ENCODE measurements at places on chromosomes 2 and 18. TPM values are rescaled to one million over a fixed set of nuclear protein-coding genes. Genes with fewer than 3 reads are reported as not detected.

DNA sequence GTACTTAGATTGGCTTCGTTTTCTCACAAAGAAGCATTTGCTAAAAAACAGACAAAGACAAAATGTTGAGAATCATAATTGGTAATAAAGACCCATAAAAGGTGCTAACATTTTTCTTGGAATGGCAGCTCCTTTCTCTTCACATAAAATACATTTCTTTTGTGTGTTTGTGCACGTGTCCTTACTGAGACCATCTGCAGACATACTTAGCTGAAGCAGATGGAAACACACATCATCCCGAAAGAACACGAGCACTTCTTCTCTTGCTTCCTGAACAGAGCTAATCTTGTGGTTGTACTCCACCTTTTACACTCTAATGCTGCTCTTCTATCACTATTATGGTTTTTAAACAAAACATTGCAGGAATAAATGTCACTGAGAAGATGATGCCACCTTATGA, 142.5 kb downstream of the SPHKAP start:
- no peak for DNase-seq

GRCh38 chr18:267688-268552, at the start of gene THOC1:
TSS of gene THOC1 (minus strand) at chr18:268047. CDS start at chr18:268019, 28 bp downstream.
- peak; percentile 96 for DNase-seq

The INHBB gene
- total RNA-seq: under 0.01 TPM

DNA sequence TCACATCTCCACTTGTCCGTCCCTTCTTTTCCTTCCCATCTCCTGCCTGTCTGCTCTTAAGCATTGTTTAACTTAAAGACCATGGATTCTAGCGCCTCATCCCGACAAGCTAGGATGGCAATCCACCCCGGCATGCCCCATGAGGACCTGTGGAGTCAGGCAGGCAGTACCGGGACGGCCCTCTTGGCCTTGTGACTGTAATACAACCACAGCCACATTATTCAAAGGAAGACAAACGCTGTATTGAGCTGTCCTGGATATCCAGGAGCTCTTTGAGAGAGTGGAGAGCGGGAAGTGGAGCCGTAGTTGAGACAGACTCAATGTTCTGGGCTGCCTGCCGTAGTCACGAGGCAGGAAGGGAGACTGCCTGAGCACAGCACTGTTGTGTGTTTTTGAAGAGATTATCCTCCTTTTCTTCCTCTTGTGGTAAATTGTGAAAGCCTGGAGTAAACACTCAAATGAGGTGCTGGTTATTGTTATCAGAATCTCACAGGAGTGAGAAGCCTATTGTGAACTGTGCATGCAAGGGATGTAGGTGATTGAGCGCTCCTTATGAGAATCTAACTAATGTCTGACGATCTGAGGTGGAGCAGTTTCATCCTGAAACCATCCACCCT, 929.8 kb upstream of the CNTNAP5 start:
- no peak for DNase-seq

DNA sequence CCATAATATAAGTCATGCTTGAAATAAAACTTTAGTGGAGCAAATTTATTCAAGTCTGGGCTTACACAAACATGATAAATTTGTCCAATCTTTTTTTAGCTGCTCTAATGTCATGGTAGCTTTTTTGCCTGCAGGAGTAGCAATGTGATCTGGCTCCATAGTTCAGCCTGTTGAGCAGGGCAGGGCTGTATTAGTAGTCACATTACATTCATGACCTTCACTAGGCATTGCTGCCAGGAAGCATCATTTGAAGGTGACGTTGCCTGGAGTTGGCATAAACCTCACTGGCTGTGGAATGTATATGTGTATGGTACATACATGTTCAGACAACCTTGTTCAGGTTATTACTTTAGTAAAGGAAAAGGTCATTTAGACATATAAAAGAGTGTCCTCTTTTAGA, 76.6 kb downstream of the CCDC85A start:
- DNase-seq: no peak

GRCh38 chr18:2847317-2848246, 776 bp downstream of the EMILIN2 start:
- peak; percentile 93 for DNase-seq

DNA sequence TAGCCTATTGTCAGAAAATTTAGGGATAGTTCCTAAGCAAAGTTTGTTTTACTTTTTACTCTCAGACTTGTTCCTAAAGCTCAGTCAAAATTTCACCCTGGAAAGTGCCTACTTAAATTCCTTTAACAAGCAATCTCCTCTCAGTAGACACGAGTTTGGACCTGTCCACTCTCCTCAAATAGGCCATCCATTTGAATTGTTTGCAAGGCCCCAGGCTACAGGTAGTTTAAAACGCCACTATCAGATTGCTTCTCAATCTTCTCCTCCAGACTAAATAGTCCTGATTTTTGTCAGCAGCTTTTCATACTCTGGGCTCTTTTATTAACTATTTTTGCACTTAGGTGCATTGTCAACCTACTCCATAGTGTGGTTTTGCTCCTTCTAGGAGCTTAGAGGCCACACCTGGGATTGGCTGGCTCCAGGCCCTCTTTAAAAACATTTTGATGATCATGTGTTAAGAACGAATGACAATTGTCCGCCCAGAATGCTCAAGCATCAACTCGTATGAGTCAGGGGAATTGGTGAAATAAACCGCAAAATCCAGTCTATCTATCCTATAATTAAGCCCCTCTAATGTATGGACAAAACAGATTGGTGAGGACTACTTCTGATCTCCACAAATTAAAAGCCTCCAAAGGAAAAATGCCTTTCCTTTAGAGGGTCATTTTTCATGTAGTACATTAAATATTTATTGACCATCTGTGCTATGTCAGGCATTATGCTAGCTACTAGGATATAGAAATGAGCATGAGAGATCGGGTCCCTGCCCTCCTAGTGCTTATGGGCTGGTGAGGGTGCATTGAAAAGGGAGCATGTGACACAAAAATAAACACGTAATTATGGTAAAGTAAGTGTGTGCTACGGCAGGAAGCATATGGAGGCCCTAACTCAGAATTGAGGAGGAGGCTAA, 333.8 kb upstream of the TNP1 start:
- DNase-seq: no peak

The SLC4A5 gene
- 2.7 TPM for total RNA-seq

The RHBDD1 gene
- 24.2 TPM for total RNA-seq

- no peak for DNase-seq
Observed at GRCh38 chr2:180609626-180610340, 370.6 kb upstream of the UBE2E3 start.

GRCh38 chr2:96471772-96472171, 33.4 kb downstream of the NEURL3 start:
- DNase-seq: no peak

- DNase-seq: no peak
Observed at GRCh38 chr18:23701017-23701416, 11.8 kb downstream of the LAMA3 start.

- no peak for DNase-seq
Observed at GRCh38 chr18:56221195-56222065, 417.0 kb downstream of the TXNL1 start.

The SCYGR4 gene
- not detected for total RNA-seq

The NEU2 gene
- total RNA-seq: not detected

The PCARE gene
- not detected for total RNA-seq

The ACMSD gene
- total RNA-seq: not detected

The FAP gene
- 582 TPM for total RNA-seq

The DYNAP gene
- total RNA-seq: not detected

DNA sequence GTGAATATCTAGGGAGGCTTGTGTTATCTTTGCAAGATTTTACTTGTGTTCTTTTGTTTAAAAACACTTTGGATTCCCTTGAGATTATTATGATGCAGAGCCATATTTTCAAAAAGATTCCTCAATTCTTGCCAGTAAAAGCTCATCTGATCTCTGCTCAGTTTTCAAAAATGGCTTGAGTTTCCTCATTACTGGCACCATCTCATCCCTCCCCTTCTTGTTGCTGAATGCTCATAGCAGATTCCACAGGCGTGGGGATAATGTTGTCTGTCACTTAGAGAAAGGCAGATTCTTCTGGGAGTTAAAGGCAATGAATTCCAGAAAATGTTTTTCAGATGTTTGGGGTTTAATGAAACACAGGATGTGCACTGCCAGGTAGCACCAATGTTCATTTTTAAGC, 170.4 kb upstream of the TANK start:
- DNase-seq: peak; percentile 23

The CTNNA2 gene
- total RNA-seq: 0.29 TPM

- DNase-seq: peak; percentile 87
Observed at GRCh38 chr2:74383254-74383653, 3.1 kb upstream of the DCTN1 start.

Measured in osteoblast (primary cell).